ENCODE measurements at places on chromosomes 7 and 10. TPM values are rescaled to one million over a fixed set of nuclear protein-coding genes. Genes with fewer than 3 reads are reported as not detected.

DNA sequence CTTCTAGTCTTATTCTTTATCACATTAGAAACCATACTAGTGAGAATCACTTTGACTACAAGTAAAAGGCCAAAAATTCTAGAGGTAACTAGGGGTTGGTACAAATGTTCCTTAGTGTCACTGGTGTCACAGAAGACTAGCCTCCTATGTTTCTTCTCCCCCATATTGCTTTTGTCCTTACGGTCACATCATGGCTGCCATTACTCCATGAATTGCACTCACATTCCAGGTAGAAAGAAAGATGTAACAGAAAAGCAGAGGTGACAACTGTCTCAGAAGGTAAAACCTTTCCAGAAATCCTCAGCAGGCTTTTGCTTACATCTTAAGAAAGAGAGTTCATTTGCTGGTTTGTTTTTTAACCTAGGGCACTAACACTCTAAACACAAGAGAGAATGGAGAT is 42.9 kb downstream of the USP6NL start:
- no peak for DNase-seq

GRCh38 chr10:50426485-50426884 is 175.2 kb upstream of the ASAH2 start:
- no peak for DNase-seq

DNA sequence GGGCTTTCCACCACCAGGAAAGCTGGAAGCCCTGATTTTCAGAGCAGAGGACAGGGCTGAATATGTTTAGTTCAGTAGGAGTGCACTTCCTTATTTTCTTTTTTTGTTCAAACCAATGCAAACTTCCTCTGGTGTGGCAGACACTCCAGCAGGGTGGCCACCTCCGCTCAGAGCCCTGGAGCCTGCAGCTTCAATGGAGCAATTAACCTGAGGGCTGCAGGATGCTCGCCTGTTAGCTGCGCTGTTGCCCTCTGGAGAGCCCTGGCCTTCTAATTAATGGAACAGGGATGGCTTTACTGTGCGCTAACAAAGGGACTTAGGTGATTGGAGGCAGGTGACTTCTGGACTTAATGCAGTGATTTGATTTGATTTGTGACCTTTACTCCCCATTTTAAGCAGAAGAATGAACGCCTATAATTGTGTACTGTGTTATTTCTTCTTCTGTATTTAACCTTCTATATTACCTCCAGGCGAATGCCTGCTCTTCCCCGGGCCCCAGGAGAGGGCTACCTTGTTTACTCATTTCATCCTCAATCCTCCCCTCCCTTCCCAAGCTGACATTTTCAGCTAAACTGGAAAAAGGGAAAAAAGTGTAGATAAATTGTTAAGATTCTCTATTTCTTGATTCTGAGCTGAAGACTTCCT is 123.0 kb upstream of the CTBP2 start:
- DNase-seq = no peak

Gene LRGUK
- 0.16 TPM for total RNA-seq

GRCh38 chr10:95459446-95460045 is 101.6 kb downstream of the SORBS1 start:
- no peak for DNase-seq

- DNase-seq = no peak
Measured at GRCh38 chr10:111148440-111148839, 71.6 kb downstream of the ADRA2A start.

Data from activated CD4-positive, alpha-beta T cell treated with anti-CD3 and anti-CD28 coated beads, Interleukin-2, amount 10 ng/mL, durations not matched to agents 24 days and 14 days (primary cell).